Foreskin keratinocyte (primary cell): ENCODE measurements at places on chromosomes 3 and 15. TPM values are rescaled to one million over a fixed set of nuclear protein-coding genes. Genes with fewer than 3 reads are reported as not detected.

GRCh38 chr3:112888381-112889085 is 41.9 kb upstream of the CD200R1L start:
- peak; percentile 20 for DNase-seq

GRCh38 chr3:43999728-44000319 is 241.9 kb upstream of the TOPAZ1 start:
- DNase-seq, result no peak

GRCh38 chr3:187567661-187568121 is 102.5 kb downstream of the SST start:
- no peak for DNase-seq

DNA sequence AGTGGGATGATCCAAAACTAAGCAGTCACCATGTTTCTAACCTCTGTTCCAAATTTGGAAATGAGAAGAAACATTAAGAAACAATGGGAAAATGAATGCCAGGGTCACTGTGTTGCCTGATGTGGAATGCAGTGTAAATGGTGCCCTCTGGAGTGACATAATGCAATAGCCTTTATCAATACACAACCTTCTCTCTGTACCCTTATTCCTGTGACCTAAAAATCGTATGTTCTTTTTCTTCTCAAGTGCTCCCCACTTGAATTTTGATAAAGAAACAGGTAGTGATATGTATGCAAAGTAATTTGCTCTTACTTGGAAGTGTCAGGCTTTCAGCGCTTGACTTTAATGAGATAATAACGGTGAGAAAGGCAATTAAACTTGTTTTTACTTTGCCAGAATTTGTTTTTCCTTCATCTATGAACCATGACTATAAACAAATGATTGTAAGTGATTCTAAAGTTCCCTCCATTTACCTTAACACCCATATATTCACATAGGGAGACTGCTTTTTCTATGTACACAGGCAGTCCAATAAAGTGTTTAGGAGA is 145.8 kb upstream of the THRB start:
- peak; percentile 34 for DNase-seq

DNA sequence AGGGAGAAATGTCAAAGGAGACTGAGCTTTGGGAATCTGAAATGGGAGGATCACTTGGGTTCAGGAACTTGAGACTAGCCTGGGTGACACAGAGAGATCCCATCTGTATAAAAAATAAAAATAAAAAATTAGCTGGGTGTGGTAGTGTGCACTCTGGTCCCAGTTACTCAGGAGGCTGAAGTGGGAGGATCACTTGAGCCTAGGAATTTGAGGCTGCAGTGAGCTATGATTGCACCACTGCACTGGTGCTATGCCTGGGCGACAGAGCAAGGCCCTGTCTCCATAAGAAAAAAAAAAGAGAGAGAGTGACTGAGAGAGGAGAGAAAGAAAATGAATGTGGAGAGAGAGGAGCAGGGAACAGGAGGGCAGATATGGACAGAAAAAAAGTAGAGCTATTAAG is 72.8 kb downstream of the SENP2 start:
- DNase-seq, result no peak

Gene ANKRD34C
- polyA plus RNA-seq, result not detected in 2 replicates

Gene C3orf49
- polyA plus RNA-seq, result not detected in 2 replicates

DNA sequence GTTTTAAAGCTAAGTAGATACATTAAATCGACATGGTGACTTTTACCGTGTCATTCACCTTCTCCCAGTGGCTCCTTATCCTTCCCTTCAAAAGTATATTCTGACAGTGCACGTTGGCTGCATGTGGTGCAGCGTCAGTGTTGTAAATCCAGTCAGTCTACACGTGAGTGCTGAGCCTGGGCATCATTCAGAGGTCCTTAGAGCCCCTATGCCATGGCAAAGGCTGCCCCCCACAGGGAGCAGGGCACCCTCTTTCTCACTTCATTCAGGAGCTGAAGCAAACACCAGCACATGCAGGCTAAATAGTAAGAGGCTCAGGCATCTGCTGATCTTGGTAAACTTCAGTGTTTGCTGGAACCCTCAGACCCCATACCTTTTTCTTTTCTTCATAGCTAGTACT is 43.3 kb downstream of the RASGRP1 start:
- no peak for DNase-seq

DNA sequence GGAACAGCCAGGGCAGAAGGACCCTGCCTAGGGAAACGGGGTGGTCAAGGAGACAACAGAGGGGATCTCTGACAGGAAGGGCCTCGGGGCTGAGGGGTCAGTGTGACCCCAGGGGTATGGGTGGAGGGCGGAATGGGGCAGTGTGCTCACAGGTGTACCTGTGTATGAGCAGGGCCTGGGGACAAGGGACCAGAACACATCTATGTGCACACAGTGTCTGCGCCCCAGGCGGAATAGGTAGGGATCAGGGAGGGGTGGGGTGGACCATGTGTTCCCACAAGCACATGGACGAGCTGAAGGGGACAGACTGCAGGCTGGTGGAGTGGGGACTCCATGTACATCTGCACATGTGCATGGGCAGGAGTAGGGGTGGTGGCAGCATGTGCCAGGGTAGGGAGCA is 5.0 kb upstream of the TLR9 start:
- DNase-seq, result no peak

DNA sequence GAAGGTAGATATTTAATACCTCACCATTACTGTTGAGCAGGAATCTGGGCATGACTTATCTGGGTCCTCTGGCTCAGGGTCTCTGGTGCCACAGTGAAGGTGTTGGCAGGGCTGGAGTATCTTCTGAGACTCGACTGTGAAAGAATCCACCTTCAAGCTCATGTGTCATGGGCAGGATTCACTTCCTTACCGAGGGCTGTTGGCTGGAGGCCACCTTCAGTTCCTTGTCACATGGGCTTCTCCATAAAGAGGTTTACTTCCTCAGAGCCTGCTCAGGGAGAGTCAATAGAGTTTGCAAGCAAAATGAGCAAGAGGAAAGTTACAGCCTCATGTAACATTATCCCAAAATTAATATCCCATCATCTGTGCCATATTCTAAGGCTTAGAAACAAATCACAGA is 459.5 kb downstream of the NR2F2 start:
- DNase-seq, result no peak

DNA sequence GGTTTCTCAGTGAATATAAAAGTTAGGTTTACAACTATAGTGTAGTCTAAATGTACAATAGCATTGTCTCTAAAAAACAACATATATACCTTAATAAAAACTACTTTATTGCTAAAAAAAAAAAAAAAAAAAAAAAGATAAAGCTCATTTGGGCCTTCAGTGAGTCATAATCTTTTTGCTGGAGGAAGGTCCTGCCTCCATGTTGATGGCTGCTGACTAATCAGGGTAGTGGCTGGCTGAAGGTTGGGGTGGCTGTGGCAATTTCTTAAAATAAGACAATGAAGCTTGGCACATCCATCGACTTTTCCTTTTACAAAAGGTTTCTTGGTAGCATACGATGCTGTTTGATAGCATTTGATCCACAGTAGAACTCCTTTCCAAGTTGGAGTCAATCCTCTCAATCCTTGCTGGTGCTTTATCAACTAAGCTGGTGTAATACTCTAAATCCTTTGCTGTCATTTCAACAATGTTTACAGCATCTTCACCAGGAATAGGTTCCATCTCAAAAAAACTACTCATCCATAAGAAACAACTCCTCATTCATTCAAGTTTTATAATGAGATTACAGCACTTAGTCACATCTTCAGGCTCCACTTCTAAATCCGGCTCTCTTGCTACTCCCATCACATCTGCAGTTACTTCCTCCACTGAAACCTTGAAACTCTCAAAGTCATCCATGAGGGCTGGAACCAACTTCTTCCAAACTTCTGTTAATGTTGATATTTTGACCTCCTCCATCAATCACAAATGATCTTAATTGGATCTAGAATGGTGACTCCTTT is 13.3 kb downstream of the ZNF280D start:
- DNase-seq, result no peak

Gene NEDD4
- 3.9 and 7.8 TPM in 2 replicates for polyA plus RNA-seq

DNA sequence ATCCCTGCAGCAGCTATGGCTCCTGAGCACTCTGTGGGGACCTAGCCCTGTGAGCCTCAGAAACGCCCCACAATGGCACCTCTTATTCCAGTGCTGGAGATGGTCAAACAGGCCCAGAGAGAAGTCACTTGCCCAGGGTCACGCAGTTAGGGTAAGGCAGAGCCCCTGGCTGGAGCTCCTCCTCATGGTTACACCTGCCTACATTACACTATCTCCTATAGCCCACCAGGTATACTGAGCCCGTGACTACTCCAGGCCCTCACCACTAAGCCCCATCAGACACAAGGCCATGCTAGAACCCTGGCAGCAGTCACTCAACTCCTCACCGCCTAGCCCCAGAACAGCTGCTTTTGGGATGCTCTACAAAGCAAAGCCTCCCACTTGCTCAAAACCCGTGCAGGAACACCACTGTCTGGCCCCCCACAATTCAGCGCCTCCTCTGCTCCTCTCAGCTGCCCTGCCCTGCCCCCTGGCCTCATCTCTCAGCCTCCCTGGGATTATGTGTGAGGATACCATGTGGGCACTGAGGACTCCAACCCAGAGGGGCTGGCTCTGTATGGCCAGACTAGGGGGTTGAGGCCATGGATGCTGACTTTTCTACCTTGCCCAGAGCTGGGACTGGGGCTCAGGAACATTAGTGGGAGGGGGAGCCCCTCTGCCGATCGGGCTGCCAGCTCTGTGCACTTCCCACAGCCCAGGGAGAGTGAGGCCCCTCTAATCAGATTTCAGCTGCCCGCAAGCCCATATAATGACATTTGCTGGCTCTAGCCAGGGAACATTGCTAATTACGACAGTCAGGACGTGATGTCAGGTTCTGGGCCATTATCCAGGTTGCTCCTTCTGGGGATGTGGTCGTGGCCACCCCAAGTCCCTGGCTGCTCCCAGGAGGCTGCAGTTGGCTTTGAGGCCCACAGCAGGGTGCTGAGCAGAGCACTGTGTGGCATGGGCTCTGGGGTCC is 4.0 kb downstream of the NT5DC2 start:
- DNase-seq, result no peak

GRCh38 chr3:9716801-9717555 is 13.3 kb downstream of the CPNE9 start:
- DNase-seq, result no peak

DNA sequence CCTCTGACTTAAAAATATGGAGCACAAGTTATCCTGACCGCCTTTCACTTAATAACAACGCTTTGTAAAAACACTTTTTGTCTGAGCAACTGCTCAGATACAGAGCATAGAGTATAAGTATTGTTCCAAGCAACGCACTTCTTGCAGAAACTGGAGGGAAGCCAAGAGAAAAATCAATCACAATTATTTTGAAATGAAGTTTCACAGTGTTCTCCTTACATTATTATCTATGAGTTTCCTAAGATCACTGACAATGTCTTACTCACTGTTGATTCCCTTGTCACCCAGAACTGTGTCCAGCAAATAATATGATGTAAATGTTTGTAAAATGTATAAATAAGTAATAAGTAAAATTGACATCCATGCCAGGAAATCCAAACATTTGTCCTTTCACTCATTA is 184.6 kb upstream of the GPR149 start:
- DNase-seq, result no peak

- no peak for DNase-seq
These were observed 1.2 kb downstream of the PARL start for GRCh38 chr3:183883291-183884096.

DNA sequence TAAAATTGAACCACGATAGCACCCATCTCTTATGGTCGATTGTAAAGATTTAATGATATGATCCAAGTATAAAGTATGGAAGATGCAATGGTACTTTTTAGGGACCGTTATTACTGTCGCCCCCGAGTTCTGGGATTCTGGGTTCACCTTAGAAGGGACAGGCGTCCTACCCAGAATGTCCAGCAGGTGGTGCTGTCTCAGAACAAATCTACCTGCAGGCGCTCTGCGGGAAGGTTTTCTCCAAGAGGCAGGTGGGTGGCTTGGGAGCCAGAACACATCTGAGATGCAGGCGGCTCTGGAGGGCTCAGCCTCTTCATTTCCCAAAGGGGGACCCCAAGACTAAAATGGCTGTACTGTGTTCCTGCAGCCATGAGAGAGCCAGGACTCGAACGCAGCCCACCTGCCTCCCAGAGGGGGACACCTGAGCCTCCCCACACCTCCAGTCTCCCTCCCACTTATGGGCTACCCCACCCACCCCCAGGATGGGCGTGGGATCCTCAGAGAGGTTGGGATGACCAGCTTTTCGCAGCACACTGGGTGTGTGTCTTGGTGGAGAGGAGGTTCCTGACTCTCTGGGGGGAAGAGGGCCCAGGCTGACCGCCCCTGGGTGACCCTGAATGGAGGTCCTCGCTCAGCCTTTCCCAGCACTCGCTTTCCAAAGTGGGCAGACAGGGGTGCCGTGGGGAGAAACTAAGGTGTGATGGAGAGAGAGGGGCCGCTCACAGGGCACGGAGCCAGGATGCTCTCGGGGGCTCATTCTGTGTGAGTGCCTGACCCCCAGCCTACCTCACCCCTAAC is 28.1 kb upstream of the CORO2B start:
- DNase-seq, result no peak

DNA sequence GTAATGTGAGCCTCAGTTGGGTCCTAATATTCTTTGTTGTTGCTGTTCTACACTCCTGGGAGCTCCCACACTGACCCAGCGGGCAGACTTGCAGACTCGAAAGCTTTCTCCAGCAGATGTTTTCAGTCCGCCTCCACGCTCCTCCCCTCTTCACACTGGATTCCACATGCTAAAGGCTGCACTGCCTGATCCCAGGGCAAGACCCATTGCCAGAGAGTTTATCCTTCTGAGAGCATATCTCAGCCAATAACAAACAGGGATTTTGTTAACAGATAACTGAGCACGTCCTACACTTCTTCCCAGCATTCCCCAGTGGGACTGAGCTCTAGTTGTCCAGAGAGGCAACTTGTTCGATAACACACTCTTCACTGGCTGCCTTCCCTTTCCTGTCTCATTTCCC is 8.0 kb upstream of the COL6A6 start:
- DNase-seq, result no peak
